ENCODE measurements at places on chromosomes 3 and 15.

DNA sequence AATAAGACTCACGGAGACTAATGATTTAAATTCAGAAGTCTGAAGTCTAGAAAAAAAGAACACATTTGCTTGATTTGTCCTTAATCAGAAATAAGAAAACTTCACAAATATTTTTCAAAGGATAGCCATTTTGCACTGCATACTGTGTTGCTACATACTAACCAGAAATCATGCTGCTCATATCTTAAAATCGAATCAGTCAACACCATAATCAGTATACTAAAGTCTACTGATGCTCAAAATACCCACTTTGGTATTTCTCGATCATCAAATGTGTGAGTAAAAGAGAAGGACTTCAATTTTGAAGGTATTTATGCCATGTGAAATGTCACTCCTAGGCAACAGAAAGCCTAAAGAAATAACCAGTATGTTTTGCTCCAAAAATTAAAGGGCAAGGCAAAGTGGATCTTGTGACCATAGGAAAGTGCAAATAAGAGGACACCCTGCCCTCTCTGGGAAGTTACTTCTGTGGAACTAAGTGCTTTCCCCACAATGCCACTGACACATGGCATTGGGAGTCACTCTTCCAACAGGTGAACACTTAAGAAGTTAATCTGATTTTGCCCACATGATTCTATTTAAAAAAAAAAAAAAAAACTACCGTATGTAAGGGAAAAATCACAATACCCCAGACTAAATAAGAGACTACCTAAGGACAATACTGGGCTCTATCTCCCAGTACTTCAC is 2.7 kb downstream of the LRIG1 start:
- DNase-seq = no peak

GRCh38 chr3:189237526-189237925 is 65.8 kb downstream of the TPRG1 start:
- no peak for DNase-seq

- no peak for DNase-seq
Observed at GRCh38 chr15:31322504-31322903, 4.1 kb upstream of the KLF13 start.

DNA sequence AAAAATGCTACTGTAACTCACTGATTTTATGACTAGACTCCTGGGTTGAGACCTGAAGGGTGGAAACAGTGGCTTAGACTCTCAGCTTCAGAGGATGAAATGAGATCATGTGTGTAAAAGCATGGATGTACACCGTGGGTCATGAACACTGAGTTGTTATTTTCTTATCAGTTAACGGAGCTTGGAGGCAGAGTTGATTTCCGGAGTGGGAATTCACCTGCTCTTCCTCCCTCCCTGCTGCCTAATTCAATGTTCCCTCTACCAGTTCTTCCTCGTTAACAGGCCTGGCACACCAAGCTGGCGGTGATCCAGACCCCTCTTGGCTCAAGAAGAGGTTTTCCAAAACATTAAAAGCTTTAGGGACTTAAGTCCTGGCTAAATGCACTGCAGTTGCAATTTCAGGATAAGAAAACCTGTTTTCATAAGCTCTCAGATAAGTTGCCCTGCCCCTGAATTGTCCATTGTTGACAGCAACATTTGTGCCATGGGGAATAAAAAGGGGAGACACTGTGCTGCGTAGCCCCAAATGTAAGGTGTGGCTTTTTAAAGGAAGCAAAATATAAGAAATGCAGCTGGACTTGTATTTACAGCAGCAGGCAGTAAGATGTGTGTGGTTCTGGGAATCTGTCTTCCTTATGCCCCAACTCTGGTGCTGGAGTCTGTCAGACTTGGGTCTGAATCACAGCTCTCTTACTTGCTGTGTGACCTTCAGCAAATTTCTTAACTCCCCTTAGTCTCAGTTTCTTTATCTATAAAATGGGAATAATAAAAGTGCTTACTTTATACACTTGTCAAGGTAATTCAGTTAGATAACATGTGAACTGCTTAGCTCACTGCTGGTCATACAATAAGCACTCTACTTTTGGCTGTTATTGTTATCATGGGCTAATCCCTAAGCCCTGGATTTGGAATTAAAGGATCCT is 9.9 kb downstream of the PDIA5 start:
- no peak for DNase-seq

GRCh38 chr15:81301815-81302399 is 22.0 kb downstream of the STARD5 start:
- peak; percentile 42 for DNase-seq

- DNase-seq = no peak
Observed at GRCh38 chr3:19702416-19703078, 231.5 kb downstream of the EFHB start.

- DNase-seq = no peak
Observed at GRCh38 chr15:39106950-39107349, 473.9 kb upstream of the THBS1 start.

GRCh38 chr15:96186105-96186504 is 144.4 kb upstream of the NR2F2 start:
- DNase-seq = no peak

DNA sequence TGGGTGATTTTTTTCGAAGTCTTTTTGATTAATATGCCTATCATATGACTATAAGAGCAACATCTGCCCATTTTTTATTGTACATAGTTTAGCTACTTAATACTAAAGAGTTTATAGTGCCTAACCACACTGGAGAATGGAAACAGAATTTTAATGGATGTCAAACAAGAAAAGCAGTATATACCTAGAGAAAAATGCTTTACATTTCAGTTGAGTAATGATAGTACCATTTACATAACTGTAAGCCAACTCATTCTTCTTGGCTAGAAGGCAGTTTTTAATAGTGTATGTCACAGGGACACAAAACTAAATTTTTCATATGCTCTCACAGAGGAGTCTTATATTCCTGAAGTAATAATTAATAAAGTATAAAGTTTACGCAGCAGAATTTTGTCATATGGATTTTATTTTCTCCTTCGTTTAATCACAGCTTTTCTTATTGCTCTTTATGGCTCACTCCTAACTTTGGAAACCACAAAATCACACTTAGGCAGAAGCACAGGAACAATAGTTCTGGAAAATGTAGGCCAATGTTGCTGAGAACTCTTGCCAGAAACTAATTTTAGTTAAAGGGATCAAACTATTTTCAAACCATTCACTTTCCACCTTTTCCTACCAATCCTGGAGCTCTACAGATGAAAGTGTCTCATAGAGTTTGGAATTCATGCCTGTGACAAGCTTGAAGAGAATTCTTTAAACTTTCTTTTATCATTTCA is 243.6 kb downstream of the ZIC1 start:
- DNase-seq = no peak

GRCh38 chr3:48301800-48302166 is 31.7 kb downstream of the SPINK8 start:
- DNase-seq = peak; percentile 16

DNA sequence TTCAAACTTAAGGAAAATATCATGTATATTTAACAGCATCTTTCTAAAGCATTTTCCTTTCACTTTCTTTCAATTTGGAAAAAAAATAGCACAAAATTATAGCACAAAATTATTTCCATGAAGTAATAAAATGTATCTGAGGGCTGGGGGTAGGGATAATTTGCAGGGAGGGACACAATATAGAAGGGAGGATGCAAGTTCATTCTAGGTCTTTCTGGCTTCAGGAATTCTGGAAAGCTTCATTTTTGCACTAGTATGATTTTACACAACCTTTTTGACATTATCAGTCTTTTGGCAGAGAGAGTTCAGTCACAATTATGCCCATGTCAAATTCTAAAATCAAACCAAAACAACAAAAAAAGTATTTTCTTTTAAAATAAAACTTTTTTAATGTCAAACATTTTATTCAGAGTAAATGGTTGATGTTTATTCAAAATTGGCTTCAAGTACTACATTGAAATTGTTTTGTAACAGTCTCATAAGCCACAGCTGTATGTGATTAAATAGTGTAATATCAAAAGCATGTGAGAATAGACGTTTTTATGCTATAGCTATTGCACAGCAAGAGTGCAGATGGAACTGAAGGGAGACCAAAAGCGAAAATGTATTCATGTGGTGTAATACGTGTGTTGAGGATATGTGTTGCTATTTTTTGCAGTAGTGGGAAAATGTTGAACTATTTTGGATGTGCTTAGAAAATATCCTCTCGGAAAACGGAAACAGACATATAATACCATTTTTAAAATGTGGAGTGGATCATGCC is 5.8 kb downstream of the RBMS3 start:
- no peak for DNase-seq

- no peak for DNase-seq
Observed at GRCh38 chr15:29055876-29056275, 170.1 kb downstream of the APBA2 start.

DNA sequence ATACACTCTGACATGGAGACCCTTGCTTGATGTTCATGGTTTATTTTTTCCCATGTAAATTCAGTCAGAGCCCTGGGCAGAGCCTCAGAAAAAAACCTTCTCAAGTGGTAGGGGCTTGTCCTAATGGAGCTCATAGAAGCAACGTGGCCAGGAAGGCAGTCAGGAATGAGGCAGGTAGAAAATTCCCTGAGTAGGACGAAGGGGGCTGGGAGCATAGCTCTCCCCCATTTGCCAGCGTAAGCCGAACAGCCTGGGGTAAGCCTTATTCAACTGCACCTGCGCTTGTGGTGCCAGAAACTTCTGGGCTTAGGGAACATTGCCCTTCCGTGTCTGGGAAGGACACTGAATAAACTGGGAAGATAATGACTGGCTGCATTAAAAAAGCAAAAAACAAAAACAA is 238.5 kb upstream of the ROPN1 start:
- no peak for DNase-seq

- no peak for DNase-seq
Observed at GRCh38 chr15:80526556-80527340, 122.6 kb downstream of the ARNT2 start.

GRCh38 chr3:155805204-155805801 is 775 bp downstream of the C3orf33 start:
- peak; percentile 52 for DNase-seq

DNA sequence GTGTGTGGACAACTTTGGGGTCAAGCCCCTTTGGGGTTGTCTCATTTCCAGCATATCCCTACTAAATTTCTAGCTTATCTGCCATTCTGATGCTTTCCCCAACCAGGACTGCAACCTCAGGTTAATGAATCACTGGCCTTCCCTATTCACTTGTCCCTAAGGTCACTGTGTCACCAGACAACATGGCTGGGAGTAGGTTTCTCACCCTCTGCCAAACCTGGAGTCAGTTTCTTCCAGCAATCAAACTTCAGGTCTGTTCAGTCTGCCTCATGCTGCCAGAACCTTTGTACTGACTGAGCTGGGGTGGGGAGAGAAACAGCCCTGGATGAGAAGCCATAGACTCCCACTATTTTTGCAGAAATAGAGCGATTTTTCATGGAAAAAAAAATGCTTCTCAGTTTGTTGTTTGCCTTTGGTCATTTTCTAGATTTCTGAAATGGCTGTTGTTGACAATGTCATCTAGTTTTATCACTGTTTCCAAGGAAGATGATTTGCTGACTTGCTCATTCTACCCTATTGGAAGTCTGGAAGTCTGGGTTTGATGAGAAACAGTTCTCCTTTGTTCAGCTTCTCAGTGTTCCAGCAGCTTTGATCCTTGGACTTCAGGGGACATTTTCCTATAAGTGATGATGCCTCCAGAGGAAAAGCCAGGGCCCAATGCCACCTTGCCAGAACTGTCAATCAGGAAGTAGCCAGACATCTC is 74.8 kb upstream of the IL12A start:
- no peak for DNase-seq

- no peak for DNase-seq
Observed at GRCh38 chr3:192489579-192489978, 237.8 kb downstream of the FGF12 start.

DNA sequence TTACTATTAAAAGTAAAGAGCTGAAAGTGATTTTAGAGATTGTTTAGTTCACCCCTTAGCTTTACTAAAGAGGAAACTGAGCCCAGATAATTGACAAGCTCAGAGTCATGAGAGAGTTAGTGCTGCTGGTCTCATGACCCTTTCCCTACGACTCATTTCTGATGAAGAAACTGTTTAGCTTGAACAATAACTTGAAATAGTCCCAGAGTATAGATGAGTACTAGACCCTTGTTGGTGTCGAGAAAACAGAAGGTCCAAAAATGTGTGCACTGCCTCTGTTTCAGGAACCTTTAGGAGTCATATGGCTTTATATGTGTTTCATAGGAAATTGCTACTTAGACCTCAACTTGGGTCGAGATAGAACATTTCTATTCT is 58.2 kb downstream of the IL16 start:
- DNase-seq = no peak

GRCh38 chr3:134355416-134355815 is 18.8 kb downstream of the AMOTL2 start:
- no peak for DNase-seq

- no peak for DNase-seq
Observed at GRCh38 chr15:70344666-70345065, 246.9 kb upstream of the TLE3 start.

- no peak for DNase-seq
Observed at GRCh38 chr3:126529585-126530170, 5.7 kb downstream of the CHST13 start.

DNA sequence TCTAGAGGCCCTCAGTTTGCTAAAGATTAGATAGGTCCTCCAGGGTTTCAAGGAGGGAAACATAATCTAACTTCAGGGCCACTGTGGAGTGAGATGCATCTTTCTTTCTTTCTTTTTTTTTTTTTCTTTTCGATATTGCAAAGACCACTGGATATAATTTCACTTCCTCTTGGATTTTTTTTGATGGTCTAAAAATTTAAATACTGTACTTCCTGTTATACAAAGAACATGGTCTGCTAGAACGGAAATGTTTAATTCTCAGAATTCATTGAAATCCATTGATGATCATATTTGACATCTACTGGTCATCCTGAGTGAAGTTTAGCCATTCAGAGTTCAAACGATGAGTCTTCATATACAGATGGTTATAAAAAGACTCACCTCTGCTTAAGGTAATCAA is 808.8 kb upstream of the LMCD1 start:
- no peak for DNase-seq

- no peak for DNase-seq
Observed at GRCh38 chr3:50078622-50079021, 10.1 kb upstream of the RBM5 start.

DNA sequence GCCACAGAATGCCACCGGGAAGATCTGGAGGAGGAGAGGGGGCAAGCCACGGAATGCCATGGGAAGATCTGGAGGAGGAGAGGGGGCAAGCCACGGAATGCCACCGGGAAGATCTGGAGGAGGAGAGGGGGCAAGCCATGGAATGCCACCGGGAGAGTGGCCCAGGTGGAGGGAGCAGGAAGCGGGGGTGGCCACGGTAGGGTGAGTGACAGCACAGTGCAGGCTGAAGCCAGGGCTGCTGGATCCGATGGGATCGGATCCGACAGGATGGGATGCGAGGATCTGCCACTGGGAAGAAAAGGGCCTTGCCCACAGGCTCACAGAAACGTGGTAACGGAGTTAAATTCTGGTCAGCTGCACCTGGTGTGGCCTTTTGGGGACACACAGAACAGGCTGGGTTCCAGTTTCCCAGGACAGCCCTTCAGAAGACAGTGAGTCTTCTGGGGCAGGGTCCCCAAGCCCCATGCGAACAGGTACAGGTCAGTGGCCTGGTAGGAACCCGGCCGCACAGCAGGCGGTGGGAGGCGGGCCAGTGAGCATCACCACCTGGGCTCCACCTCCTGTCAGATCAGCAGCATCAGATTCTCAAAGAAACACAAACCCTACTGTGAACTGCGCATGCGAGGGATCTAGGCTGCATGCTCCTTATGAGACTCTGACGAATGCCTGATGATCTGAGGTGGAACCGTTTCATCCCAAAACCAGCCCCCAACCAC is 58.8 kb downstream of the XXYLT1 start:
- no peak for DNase-seq

- no peak for DNase-seq
Observed at GRCh38 chr3:117398141-117398899, 688.7 kb downstream of the TUSC7 start.
